ENCODE measurements at places on chromosomes 1 and 21. TPM values are rescaled to one million over a fixed set of nuclear protein-coding genes. Genes with fewer than 3 reads are reported as not detected.

- DNase-seq, result no peak
These were observed 13.0 kb downstream of the GPR137B start for GRCh38 chr1:236155399-236155767.

DNA sequence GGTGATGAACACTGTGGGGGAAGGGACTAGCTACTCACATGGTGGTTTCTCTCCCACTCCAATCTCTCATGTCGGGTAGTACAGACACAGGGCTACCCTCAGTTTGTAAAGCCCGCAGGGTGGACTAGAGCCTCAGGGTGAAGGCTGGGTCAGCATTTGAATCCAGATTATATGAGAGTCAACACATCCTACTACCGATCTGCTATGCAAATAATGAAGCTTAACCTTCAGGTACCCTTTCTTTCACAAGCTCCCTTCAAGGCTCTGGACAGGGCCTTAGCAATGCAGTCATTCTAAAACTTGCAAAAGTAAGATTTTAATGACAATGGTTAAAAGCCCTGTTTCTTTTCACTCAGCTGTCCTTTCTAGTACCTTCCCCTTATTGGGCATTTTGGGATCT is 5.5 kb upstream of the ZBED6 start:
- DNase-seq, result no peak

DNA sequence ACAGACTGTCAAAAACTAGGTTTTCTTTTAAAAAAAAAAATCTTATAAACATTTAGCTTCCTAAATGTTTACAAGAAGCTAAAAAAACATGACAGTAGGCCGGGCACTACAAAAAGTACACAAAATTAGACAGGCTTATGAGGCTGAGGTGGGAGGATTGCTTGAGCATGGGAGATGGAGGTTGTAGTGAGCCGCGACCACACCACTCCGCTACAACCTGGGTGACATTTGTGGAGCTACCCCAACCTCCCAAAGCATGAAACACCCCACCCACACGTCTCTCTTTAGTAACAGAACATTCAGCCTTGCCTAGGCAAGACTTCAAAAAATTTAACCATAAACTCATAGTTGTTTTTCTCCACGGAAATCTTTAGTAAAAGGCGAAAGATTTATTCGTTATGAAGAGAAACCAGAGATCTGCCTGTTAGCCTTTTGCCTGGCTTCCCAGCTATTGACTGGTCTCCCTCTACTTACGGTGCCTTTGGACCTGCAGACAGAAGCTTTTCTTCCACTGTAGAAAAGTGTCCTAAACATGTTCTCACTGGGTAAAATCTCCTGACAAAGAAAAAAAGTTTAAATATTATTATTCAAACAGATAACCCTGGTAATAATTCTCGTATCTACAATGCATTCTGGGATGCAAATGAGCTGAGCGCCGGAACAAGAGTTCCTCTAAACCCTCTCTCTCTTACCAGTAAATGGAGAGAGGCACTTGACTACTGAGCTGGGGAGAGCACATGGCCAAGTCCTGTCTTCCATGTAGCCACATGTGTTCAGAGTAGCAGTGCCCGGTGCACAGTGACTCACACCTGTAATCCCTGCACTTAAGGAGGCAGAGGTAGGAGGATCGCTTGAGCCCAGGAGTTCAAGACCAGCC is 9.2 kb downstream of the RNU5D-1 start:
- peak; percentile 86 for DNase-seq

DNA sequence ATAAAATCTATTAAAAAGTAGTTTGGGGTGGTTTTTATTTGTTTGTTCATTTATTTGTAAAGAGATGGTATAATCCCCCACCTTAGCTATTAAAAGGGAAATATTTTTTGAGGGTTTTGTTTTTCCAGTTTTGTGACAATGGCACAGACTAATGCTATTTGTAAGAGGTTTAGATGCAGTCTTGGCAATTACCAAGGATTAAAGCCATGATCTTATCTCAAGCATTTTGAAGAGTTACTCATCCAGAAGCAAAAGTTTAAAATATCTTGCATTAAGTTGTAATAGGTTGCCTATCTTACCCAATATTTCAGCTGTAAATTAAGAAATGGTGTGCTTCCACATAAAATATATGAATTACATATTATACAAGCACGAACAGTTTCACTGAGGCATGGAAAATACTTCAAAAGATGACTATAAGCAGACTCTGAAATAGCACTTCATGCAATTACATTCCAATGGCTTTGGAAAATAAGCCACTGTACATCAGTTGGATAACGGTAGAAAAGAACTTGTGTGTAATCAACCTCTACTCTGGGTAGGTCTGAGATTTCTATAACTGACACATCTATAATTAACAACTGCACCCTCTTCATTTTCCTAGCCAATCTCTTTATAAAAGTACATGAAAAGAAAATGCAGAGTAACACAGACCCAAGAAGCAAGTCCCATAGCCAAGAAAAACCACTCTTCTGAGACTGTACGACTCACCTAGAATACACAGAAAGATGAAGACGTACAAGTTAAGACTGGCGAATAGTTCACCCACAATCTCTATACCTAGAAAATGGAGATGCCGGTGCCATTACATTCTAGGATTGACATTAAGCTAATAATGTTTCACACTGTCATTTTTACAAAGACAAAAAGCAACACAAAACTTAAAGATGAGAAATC is 95.2 kb downstream of the PTPN14 start:
- DNase-seq, result no peak

DNA sequence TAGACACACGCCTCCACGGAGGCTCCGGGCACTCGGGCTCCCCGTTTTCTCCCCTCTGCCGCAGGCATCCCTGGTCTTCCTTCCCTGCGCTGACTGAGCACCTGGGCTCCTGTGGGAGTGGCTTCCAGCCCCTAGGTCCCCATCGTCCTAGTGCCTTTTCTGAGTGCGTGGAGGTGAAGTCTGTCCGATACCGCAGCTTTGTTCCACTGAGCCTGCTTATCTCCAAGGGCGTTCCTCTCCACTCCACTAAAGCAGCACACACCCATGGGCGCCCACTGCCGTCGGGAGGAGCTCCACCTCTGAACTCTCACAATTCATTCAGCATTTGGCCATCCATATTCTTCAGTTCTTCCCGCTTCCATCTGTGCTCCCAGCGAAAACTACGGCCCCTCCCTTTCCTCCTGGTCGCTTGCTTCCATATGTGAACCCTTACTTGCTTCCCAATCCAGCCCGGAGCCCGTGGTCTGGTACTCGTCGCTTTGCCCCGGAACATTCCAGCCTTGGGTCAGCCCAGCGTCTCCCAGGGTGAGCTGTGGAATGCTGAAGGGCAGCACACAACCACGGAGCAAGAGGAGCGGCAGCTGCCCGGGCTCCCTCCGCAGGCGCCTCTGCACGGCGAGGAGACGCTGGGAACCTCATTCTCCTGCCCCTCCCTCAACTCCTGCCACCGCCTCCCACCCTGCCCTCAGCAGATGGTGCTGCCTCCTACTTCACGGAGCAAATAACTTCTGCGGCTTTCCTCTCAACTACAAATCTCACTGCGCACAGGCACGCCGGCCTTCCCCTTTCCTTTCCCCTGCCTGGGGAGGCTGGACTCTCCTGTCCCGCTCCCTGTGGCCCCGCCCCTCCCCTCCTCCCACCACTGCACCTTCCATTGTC is 27.5 kb downstream of the ATP8B2 start:
- peak; percentile 50 for DNase-seq

Gene LRRC38
- not detected for total RNA-seq

Gene SLC5A3
- 12.7 TPM for total RNA-seq

Gene PLA2G2A
- not detected for total RNA-seq

Data from activated naive CD8-positive, alpha-beta T cell treated with anti-CD3 and anti-CD28 coated beads for 36 hours (primary cell).